ENCODE measurements at places on chromosomes 6 and 20.

DNA sequence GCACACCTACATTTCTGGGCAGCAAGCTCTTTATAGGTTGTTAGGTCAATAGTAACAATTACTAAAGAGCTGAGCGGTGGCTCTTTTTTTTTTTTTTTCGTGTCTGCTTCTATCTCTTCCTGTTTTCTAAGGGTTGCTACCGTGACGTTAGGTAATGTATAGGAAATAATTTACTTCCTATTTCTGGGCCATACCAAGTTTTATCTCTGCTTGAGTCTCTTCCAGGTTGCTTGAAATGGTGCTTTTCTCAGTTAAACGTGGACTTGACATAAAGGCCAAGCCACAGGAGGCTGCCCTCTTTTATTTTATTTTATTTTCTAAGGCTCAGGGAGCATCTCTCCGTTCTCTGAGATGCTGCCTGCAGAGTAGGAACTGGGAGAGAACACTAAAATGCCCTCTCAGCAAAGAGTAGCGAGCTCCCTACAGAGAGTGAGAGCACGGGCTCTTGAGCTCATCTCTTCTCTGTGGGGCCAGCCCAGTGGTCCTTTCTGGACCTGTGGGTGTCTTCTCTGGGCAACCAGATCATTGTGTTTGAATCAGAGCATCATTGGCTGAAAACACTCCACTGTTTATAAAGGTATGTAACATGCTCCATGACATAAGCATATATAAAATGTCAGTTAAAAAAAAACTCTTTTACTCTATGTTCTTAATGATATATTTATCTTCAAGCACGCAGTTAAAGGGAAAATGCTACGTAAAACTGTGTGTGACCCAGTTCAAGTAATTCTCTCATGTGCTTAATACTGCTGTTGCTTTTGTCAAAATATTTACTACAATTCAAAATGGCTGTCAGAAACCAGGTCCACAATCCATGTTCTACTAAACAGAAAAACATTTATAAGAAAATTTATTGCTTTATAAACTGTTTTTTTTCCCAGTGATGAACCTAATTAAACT is at the start of gene ZNF831:
Gene ZNF831 (plus strand): TSS at position 191 of the 900 bp plus-strand sequence. CDS start 27,199 bp downstream, outside the sequence.
- DNase-seq, result no peak

DNA sequence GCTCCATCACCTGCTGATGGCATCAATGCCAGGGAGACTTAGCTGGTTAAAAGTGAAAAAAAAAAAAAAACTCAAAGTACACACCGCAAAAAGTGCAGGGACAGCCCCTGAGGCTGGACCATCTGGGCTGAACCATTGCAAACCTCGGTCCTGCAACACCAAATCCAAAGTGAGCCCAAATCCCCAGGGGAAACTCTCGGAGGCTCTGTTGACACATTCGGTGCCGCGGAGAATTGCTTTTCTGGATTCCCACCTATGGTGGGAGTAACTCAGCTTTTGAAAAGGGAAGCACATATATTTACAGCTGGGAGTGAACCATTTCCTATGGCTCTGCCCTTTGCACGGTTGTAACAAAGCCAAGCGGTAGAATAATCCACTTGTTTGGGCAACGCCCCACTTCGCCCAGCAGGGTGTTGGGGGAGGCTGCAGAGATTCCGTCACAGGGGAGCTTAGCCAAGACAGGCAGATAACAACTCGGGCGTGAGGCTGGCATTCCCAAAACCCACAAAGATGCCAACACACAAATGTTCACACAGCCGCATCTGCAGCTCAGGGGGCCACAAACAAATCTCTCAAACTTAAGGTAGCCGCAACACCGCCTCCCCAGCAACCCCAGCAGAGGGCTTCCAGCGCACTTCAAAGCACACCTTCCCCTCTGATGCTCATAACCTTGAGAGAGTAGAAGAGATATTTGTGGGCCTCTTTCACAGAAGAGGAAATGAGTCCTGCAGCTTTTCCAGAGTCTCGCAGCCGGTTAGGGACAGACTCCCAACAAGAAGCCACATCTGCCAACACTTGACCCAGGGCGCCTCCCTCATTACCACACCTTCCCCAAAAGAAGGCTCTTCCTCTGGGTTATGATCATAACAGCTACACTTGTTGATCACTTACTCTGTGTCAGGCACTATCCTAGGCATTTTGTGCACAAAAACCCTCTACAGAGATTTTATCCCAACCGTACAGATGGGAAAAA is 11.4 kb downstream of the ZC3H12D start:
- DNase-seq, result no peak

DNA sequence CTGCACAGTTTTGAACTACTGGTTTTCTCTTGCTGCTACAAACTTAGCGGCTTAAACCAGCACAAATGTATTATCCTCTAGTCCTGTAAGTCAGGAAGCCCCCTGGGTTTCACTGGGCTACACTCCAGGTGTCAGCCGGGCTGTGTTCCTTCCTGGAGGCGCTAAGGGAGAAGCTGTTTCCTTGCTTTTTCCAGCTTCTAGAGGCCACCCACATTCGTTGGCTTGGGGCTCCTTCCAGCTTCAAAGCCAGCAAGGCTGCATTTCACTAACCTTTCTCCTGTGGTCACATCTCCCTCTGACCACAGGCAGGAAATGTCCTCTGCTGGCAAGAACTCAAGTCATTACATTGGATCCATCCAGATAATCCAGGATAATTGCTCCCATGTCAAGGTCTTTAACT is 350.6 kb upstream of the PLCB4 start:
- no peak for DNase-seq

DNA sequence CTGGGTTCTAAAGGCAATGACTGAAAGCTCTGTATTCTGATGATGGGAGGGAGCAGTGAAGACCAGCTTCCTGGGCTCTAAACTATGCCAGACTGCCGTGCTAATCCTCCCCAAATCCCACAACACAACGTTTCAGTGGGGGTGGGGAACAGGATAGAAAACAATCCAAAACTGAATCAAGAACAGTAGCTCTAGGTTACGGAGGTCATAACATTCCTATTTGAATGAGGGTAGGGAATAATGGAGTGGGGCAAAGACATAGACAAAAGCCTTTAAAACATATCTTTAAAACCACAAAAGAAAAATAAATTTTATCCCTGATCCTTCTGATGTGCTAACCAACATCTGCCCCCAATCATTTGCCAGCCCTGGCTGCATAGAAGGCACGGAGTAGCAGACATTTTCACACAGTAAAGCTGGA is 7.8 kb downstream of the USP49 start:
- DNase-seq, result no peak

DNA sequence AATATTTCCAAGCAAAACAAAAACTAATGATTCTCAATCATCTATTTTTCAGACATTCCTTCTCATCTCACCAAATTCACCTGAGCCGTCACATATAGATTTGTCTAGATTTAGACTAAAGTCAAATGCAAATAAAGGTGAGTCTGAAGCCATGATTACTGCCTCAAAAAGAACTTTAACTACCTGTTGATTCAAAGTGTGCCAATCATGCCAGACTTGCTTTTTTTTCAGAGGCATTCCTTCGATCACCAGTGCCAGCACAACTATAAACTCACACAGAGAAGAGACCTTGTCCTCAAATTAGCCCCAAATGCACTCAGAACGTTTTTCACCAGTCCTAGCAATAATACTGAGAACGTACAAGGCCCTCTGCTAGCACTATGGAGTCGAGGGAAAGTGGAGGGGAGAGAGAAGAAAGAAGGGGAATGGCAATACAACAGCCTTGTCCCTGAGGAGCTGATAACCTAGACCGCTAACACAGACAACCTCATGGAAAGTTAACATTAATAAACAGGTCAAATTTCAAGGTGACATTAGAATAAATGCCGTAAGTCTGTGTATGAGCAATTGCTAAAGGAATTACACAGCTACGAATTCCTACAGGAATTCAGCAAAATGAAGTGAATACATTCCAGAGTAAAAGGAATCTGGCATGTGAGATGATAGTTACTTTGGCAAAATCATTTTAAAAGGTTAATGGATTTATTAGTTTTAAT is 60.9 kb downstream of the EPB41L2 start:
- DNase-seq, result no peak

GRCh38 chr20:54643761-54644160 is 168.4 kb downstream of the DOK5 start:
- DNase-seq, result no peak

DNA sequence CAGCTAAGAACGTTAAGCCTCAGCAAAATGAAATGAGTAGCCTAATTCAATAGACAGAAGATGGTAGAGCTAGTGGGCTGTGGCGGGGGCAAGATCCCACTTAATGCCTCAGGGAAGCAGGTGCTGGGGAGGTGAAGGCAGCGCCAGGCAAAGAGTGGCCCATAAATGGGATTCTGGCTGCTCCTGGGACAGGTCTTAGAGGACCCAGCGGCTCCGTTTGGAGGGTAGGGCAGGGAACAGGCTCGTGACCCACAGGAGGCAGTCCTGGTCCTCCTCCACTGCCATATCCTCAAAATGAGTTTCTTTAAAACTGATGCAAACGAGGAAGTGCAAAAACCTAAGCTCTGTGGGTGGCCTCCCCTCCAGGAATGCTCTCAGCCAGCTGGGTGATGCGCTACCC is 32.7 kb downstream of the SAYSD1 start:
- DNase-seq, result no peak

DNA sequence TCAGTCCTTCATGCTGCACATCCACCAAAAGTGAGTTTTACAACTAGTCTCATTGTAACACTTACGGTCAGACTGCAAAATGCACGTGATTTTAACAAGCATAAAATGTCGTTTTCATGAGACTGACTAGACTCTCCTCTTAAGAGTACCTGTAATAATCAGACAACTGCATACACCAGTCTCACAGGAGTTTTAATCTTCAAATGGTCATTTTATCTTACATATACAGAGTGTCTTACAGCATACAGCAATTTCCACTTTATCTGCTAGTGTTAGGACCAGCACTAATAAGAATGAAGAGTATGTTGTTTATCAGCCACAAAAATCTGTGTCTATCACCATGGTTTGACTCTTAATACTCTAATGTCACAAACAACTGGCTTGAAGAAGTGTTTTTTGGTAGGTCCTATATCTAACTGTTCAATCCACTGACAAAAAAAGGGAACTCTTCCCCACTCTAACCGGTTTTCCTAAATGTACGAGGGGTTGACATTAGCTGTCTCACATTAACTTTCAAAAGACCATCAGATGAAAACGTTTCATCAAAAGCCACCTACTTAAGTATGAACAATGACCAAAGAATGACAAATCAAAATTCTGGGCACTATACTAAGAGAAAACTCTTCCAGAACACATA is 1.5 kb upstream of the ASF1A start:
- DNase-seq, result no peak

DNA sequence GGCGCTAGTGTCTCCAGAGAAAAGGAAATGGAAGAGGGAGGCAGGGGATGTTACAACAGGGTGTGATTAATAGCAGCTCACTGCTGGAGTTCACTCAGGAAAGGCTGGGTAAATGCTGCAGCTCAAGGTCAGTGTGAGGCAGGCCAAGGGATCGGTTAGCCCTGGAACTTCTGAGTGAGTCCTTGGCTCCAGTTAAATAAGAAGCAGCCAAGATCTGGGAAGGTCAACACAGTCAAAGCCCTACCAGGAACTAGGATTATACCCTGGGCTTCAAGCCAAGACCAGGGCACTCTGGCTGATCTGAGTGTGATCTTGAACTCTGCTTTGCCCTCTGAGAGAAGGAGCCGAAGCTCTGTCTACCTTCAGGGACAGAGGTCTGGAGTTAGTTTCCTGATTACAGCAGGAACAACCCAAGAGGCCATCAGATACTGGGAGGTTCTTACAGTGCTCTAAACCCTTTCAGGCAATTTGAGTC is 44.3 kb downstream of the TPD52L1 start:
- no peak for DNase-seq

DNA sequence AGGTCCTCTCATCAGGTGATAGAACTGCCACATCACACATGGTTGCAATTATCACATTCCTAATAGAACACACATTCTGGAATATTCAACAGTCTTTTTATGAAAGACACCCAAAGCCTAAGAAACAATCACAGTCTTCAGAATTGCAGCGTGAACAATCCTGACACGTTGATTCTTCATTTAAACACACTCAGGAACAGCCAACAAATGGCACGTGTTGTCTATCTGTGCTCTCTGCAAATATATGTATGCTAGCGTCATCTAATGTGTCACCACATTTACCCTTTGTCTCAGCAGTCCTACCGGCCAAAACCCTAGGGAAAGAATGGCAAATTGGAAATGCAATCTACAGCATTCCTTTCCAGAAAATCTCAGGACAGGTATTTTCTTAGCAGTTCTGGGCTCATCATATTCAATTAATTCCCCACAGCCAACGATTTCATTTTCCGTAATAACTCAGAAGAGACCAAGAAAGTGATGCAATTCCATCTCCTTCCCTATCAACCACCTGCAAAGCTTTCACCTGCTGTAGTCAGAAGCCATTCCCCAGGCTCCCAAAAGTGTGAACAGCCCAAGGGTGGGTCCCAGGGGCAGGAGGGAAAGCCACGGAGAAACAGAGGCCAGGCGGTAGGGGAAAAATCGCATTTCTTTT is 280.3 kb upstream of the JARID2 start:
- DNase-seq, result no peak

GRCh38 chr6:12238219-12238618 is 51.9 kb upstream of the EDN1 start:
- no peak for DNase-seq

GRCh38 chr6:30883685-30884520 is at the start of gene DDR1:
Gene DDR1 (plus strand): TSS chr6:30884519. CDS start chr6:30888730, 4,211 bp downstream.
- peak; percentile 50 for DNase-seq

- peak; percentile 78 for DNase-seq
Measured at GRCh38 chr6:7140631-7141378, 33.0 kb downstream of the RREB1 start.

- no peak for DNase-seq
Measured at GRCh38 chr6:142443532-142443931, 141.7 kb downstream of the ADGRG6 start.

Data from activated CD8-positive, alpha-beta memory T cell treated with anti-CD3 and anti-CD28 coated beads, Interleukin-2, amount 50 U/mL, for 4 hours (primary cell).